Activated gamma-delta T cell treated with anti-CD3 and anti-CD28 coated beads, Interleukin-2, amount 50 U/mL, for 16 hours (primary cell): ENCODE measurements at places on chromosomes 5 and 9.

- peak; percentile 12 for DNase-seq
Measured at GRCh38 chr5:112923148-112923917, 1.3 kb upstream of the REEP5 start.

GRCh38 chr5:33762859-33763258, 128.9 kb downstream of the ADAMTS12 start:
- DNase-seq, result no peak

- no peak for DNase-seq
Measured at GRCh38 chr5:133227082-133227481, 175.3 kb downstream of the HSPA4 start.

DNA sequence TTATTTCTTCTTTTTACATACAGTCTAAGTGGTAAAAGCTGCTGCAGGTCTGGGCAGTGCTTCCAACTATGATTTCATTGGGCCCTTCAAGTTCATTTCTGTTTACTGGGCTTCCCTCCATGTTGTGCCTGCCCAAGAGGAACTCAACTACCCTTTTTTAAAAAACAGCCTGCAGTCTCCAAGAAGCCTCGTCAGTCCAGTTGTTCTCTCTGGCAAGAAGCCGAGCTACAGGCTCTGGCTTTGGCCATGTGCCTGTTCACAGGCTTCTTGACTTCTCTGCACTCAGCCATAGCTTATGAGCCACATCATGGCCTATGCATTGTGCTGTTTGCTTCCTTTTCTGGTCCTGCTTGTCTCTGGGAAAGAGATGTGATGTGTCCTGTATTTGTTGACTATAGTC, 119.7 kb upstream of the PJA2 start:
- DNase-seq, result no peak

- DNase-seq, result no peak
Measured at GRCh38 chr9:3332802-3333201, 193.0 kb downstream of the RFX3 start.

DNA sequence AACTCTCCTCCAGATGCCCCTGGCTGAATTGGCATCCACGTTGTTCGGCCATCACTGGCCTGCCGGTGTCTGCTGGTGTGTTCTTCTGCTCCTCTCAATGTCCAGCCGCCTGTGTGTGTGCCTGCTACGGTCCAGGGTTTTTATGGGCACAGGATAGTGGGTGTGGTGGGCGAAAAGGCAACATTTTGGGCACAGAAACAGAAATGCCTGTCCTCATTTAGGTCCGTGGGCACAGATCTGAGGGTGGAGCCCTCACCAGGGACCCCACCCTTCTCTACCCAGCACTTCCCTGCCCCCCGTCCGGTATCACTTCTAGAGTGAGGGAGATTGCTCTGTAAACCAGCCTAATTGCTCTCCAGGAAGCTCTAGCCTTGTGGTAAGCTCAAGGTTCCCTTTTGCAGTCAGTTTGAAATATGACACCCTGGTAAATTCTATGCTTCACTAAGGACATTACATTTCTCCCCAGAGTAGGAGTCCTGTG, 410.1 kb downstream of the MAT2B start:
- DNase-seq, result no peak

GRCh38 chr9:36392489-36392888, 7.6 kb downstream of the RNF38 start:
- DNase-seq, result no peak

DNA sequence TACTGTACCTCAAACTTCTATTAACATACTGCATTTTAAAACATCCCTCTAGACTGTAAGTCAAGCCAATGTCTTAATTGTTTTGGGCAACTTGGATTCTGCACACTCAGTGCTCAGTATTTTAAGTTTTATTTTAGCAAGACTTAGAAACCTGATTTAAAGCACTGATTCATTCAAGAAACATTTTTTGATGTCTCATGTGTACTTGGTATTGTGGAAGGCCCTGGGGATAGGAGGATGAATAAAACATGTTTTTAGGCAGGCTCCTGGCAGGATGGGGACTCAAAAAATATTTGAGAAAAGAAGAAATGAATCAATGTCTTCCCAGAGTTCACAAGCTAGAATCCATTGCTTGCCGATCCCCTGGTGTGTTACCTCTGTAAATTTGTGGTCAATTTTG, 334.0 kb upstream of the PUM3 start:
- no peak for DNase-seq

- DNase-seq, result no peak
Measured at GRCh38 chr5:37966291-37966690, 126.5 kb upstream of the GDNF start.

- DNase-seq, result no peak
Measured at GRCh38 chr5:84032324-84032723, 311.7 kb upstream of the HAPLN1 start.

DNA sequence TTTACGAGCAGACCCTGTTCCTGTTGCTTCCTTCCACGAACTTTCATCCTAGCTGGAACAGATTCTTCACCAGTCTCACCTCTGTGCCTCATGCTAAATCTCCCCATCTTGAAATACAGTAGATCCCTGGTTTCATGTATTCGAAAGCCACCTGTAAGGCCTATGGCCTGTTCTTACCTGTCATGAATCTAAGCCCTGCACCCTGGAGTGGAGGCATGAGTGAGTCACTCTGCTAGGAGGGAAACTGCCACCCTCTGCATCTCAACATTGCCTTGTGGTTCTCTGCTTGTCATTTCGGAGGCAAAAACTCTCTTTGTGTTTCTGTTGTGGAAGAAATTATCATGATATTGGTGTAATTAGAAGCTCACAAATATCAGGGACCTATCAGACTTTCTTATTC, 320.0 kb downstream of the ENC1 start:
- DNase-seq, result no peak

GRCh38 chr9:35606138-35606504, 1.1 kb downstream of the TESK1 start:
- DNase-seq, result no peak

DNA sequence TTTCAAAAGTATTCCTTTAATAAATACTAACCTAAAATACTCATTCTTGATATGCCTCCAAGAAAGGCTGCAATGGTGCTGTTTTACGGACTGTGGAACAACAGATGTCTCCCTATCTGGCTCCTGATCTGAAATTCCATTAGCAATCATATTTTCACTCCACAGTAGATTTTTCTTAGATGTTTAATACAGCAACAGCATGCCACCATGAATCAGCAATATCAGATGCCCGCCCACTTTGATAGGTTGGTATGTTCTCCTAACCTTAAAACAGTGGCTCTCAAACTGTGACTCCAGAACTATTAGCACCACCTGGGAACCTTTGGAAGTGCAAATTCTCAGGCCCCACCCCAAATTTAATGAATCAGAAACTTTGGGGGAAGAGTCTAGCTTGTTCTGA, 110.2 kb downstream of the MLLT3 start:
- no peak for DNase-seq

DNA sequence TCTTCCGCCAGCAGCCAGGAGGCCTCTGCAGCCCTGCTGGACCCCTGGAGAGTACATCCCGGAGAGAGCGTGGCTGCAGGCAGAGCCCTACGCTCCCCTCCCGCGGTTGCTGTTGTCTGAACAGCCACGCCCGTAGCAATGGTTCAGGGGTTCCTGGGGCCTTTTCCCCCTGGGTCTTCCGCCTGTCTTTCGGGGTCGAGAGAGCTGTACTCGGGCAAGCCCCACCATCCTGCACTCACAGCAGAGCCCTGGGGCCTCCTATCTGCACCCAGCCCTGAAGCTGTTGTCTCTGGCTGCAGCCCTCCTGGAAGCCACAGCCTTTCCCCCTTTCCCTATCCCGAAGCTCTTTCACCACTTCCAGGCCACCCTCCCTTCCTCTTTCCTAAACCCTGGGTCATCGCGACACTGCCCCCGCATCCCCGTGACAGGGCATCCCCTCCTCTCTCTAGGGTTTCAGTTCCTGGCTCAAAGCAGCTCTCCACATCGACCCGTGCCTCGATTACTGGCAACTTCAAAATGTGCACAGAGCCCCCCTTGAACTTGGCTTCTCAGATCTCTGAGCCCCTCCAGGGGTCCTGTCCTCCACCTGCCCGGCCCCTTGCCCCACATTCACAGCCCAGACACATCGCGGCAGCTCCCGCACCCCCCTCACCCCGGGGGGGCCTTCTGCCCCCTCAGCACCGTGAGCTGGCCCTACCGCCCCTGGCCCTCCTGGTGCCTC, 43.9 kb upstream of the CEP72 start:
- no peak for DNase-seq

DNA sequence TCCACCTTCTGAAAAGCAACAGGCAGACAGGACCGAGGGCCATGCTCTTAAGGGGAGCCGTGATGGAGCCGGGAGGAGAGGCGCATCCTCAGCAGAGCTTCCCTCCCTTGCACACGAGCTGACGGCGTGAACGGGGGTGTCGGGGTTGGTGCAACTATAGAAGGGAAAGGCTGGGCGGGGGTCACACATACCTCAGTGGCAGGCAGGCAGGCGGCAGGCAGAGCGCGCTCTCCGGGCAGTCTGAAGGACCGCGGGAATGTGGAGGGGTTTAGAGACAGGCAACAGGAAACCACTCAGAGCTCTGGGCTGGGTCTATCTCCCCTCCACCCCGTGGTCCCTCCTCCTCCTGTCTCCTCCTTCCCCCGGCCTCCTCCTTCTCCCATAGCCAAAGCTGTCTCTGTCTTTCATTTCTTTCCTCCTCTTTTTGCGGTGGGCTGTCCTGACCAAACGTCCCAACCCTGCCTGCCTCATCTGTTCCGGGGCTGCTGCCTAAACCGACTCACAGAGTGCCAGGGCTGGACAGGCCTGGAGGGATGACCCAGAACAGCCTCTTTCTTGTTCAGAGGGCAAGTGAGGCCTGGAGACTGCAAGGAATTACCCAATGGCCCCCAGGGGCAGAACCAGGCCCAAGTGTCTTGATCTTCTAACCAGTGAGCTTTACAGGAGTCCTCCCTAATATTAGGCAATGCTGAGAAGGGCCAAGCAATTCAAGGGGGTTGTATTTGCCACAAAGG, at the start of gene SPARC:
Gene SPARC, minus strand, starts transcription at position 242 of the 734 bp plus-strand sequence. CDS start 10,727 bp downstream, outside the sequence.
- no peak for DNase-seq

GRCh38 chr5:122772446-122772845, 2.4 kb upstream of the SNX2 start:
- DNase-seq, result no peak

DNA sequence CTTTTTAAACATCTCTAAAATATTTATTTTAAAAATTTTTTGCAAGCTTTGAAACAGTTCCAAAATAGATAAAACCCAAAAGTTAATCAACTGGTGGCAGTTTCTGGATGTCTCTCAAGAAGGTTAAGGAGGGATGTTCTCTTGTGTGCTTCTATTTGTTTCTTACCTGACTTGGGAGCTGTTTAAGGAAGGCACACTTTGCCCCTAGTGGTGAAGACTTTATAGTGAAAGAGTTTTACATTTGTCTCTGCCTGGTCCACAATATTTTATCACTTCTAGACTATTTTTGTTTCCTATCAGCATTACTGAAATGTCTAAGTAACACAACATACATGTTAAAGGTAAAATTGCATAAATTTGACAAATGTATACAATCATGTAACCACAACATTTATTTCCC, 552.8 kb downstream of the SEMA5A start:
- DNase-seq, result no peak

DNA sequence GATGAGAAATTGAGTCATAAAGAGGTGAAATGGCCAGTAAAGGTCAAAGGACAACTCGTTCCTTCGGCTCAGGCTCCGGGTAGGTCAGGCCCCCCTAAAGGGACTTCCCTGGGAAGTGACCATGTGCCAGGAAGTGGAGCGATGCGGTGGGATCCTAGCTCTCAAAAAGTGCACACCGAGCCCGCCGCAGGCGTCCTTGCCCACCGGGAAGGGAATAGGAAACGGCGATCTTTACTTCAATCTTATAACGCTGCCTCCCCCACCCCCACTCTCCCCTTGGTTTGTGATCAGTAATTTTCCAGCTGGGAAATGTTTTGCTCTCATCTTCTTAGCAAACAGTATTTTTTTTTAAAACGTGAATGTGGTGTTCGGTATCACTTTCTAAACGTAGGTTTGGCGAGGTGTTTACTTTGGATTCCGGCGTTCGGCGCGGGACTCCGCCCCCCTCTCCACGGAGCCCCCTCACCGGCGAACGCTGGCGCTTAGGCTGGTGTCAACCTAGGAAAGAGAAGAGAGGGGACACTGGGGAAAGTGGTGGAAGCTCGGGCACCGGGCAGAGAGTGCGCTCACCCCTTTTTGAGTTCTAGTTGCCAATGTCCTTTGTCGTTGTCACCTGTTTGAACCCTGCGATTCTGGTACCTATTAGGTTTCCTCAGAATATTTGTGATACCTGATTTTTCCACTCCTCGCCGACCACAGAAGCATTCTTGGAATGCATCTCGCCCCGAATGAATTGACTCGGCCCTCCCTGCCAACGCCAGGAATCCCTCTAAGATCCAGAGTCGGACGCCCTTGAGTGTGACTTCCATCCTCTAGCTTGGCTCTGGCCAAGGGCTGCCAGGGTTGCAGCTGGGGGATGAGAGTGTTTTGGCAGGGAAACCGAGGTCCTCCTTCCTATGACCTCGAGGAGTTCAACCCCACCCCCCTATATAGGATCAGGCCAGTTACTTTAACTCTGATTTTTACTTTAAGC, 1.8 kb upstream of the KLF4 start:
- no peak for DNase-seq

DNA sequence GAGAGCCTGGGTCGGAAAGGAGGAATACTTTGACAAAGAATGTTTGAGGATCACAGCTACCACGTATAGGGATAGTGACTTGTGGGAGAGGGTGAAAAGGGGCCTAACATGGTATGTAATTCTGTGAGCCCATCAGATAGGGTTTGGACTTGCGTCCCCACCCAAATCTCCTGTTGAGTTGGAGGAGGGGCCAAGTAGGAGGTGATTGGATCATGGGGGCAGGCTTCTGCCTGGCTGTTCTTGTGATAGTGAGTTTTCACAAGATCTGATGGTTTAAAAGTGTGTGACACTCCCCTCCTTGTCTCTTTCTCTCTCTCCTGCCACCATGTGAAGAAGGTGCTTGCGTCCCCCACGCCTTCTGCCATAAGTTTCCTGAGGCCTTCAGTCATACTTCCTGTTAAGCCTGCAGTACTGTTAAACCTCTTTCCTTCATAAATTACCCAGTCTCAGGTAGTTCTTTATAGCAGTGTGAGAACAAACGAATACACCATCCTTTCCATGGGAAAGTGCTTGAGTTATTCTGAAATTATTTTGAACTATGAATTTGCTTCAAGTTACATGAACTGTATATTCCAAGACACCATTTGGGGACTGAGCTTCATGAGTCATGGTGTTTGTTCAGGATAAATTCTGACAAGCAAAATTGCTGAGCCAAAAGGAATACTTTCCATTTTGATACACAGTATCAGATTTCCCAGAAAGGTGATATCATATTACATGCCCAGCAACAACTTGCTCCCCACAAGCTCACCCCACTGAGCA, 68.8 kb upstream of the SSBP2 start:
- DNase-seq, result no peak

DNA sequence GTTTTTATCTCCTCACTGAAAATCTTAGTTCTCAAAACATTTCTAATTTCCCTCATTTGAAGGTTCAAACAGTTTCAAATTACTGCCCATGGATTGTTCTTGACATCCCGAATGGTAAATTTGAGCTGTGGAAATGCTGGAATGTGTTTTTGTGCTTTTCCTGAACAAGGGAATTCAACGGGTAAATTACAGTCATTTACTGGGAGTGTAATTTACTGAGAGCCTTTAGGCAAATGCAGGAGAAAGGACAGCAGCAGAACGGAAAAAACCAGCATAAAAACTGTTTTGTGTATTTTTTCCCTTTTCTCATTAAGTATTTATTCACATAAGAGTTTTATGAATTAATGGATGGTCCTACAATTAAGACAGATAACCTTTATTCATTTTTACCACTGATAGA, 139.2 kb downstream of the PBX3 start:
- DNase-seq, result no peak
